Kidney epithelial cell (primary cell): ENCODE measurements at places on chromosomes 1 and 21.

DNA sequence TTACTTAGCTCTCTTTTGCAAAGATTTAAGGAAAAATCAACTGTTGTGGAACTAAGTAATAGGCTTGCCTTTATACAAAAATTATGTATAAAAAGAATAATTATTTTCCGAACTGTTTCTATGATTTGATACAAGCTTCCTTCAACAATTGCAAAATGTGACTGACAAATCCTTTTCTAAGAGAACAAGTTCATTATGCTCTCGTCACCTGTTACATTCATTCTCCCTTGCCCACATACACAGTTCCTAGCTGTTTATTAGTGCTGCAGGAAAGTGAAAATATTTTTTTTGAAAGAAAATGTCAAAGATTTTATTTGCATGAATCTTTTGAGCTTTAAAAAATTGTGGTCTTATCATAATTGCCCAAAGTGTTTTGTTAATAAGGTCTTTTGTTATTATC, 466.2 kb downstream of the USP25 start:
- no peak for DNase-seq

- DNase-seq, result no peak
These were observed 5.9 kb upstream of the BRWD1 start for GRCh38 chr21:39319251-39319756.

DNA sequence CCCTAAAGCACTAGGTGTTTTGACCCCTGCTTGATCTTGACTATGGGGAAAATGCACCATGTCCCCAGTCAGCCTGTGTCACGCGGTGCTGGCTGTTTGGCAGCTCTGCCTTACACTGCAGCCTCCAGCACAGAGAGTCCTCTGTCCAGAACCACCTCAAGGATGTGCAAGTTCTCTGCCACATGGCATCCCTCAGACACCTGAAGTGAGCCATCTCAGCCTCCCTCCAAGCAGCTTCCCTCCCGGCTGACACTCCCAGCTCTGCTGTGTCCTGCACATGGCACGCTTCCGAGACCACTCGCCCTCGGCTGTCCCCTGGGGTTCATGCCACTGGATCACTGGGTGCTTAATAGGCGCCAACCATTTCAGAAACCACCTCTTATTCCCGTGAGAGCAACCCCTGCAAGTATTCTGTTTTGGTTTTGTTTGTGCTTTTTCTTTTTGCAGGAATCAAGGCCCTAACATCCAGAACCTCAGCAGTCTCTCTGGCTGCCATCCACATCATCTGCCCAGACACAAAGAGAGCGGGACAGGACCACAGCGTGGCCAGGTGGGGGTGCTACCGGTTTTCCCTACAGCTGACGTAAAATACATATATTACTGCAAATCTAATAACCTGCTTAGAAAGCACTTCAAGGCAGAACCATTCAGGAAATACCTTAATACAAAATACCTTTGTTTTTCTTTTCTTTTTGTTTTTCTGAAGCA, 45.7 kb downstream of the CAPZB start:
- no peak for DNase-seq

- DNase-seq, result no peak
These were observed 8.2 kb upstream of the C1orf141 start for GRCh38 chr1:67142931-67143330.

DNA sequence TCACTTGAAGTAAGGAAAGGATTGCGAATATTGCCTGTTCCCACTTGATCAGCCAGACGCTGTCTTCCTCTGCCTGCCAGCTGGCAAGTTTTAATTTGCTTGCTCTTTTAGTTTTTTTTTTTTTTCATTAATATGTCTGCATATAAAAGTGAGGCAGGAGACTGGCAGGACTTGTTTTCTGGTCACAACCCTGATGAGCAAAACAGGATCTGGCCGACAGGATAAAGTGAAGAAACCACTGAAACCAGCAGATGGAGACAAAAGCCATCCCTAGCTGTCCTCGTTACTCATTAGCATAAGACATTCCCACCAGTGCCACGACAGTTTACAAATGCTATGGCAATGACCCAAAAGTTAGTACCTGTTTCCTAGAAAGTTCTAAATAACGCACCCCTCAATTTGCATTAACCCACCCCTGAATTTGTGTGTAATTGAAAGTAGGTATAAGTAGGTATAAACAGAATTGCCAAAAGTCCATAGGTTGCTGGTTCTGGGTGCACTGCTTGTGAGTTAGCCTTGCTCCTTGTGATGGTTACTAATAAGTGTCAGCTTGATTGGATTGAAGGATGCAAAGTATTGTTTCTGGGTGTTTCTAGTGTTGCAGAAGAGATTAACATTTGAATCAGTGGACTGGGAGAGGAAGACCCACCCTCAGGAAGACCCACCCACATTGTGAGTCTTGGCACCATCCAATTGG, 60.8 kb downstream of the ZNF684 start:
- no peak for DNase-seq

DNA sequence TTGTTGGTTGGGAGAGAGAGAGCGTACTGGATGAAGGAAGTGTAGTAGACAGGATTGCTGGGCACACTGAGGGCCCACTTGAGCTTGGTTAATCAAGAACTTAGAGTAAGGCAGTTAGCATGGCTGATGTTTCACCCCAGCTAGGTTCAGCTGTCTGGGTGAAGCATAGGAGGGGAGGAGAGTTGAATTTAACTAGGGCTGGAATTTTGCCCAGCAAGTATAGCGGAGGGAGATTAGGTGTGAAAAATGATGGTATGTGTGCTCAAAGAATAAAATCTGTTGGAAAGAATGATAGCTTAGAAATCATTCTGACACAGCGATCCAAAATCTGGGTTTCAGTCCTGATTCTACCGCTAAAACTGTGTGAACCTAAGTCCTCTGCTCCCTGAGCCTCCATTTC, 461.5 kb upstream of the PROX1 start:
- DNase-seq, result no peak

GRCh38 chr1:182602935-182603645, 1.1 kb downstream of the RGS16 start:
- no peak for DNase-seq

- no peak for DNase-seq
These were observed 7.1 kb upstream of the CLDN19 start for GRCh38 chr1:42747125-42747524.

GRCh38 chr1:10509809-10510509, 35.2 kb downstream of the PEX14 start:
- DNase-seq, result no peak

- DNase-seq, result no peak
These were observed 64.7 kb upstream of the LPGAT1 start for GRCh38 chr1:211895126-211895759.

DNA sequence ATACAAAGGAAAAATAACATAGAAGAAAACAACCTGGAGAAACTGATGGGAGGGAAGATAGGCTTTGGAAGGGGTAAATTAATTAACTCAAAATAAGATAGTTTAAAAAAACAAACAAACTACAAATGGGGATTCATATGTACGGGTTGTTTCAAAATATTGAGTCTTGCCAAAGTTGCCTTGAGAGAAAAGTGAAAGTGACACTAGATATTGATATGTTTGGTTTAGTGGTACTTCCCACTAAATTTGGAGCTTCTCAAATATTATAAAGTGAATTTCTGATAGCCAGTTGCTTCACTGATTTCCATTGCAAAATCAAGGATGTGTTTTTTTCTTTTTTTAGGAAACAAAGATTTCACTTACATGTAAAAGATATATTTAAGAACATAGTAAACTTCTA, 149.5 kb upstream of the RUNX1 start:
- DNase-seq, result no peak

DNA sequence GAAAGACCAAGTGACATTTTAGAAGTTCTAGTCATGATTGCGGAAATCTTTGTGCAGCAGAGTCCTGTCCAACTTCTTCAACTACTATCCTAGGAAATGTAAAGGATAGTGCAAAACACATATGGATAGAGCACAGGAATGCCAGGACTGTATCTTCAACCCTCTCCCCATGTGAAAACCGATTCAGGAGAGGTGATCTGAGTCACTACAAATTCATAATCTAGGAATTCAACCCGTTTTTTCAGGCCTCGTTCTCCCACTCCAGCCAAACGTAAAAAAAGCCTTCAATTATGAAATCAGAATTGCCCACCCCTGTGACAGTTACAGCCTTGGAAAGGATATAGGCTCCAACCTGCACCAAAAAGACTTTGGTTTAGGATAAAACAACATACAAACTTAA, 52.9 kb upstream of the RGS1 start:
- no peak for DNase-seq

- no peak for DNase-seq
These were observed 71.4 kb upstream of the GCLM start for GRCh38 chr1:93980320-93981273.

DNA sequence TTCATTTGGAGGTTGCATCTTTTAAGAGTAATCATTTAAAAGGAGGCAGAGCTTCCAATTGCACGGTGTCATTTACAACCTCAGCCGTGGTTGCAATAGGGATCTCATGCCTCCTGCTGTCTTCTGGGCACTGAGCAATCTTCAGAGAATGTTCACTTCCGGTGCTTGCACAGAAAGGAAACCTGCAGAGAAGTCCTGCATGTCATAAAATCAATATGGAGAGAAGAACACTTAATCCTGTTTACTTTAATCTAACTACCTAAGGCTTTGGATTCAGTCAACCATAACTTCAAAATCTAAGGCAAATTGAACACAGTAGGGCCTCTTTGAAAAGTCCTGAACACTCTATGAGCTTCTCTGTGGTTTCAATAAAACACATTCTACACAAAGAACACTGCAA, 11.3 kb upstream of the MAP10 start:
- peak; percentile 32 for DNase-seq

DNA sequence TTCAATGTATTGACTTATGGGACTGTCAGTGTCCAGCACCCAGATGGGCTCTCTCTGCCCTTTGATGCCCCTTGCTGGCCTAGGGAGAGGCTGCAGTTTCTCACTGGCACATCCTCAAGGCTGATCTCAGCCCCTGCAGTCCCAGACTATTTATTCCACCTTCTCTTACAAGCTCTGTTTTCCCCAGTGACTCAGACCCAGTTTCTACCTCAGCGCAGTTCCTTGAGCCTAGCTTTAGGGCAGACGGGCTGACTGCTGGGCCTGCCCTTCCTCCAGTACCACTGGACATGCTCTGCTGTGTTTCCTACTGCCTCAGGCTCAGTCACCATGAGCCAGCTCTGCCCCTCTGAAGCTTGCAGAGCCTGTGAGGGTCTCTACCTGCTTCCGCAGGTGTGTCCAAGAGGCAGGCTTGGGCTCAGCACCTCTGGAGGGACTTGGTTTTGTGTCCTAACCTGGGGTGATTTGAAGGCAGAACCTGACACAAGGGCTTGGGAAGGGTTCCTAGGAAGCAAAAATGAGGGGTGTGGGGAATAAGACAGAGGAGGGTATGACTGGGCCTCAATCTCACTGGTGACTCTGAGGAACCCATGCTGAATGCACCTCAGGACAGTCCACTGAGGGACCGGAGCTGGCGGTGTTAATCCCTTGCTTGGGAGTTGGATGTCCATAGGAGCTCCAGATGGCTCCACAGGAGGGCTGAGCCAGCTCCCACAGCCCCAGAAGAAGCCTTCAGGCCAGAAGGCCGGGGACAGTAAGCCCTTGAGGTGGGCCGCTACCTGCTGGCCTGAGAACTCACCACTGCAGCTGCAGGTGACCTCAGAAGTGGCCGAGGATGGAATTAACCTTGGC, 689.9 kb downstream of the MATN1 start:
- no peak for DNase-seq

DNA sequence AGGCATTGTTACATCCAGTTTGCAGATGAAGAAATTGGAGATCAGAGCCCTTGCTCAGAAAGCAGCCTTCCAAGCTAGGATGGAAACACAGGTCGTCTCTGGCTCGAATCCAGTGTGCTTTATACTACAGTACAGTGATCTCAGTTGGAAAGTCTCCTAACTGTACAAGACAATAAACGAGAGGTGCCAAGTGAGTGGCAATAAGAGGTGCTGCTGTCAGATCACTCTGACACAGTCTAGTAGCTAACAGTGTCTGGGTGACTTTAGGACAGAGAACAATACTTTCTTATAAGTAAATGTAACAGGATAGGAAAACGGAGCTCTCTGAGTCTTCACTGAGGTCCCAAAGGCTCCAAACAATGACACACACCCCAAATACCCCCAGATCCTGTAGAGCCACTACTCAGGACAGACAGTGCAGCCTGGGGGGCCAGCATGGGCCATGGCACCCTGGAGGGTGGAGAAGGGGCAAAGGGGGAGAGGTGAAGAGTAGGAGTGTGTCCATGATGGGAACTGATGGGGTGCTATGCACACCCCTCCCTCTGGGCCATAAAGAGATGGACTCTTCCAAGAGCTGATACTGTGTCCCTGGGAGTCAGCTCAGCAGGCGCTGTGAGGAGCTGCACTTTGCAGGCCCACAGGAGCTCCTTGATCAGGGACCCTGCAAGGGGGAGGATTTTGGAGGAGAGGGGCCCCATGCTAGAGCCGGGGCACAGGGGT, 3.3 kb downstream of the SH3BGR start:
- no peak for DNase-seq

DNA sequence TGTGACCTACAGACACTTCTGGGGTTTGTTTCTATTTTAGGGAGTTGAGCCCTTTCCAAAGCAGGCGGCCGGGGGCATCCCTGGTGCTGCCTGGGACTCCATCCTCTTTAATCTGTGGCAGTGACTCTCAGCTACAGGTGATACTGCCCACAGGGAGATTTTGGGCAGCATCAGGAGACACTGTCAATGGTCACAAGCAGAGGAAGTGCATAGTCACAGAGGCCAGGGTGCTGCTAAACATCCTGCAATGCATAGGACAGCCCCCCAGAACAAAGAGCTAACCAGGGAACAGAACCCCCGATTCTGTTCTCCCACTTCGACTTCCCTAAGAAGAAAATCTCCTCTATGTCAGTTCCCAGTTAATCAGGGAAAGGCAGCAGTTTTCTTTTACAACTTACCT, 66.2 kb downstream of the TEX35 start:
- DNase-seq, result no peak

DNA sequence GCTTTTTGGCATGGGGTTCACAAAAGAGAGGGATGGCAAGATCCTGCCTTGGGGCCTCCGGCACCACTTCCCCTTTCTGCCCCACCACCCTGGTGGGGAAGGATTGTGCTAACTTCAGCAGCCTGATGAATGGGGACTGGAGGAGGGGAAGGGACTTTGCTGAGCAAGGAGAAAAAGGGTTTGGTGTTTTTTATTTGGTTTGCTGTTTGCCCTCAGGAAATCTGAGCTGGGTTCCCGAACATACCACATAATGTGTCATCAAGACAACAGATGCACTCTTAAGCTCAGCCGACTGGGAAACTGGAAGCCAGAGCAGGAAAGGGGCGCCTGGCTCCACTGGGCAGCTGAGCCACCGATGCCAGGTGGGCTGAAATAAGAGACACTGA, 19.8 kb downstream of the OLFML2B start:
- peak; percentile 86 for DNase-seq
